Activated CD4-positive, alpha-beta T cell treated with anti-CD3 and anti-CD28 coated beads for 48 hours (primary cell): ENCODE measurements at places on chromosomes 6 and 20.
A peak's percentile ranks its signal among the peaks of the same experiment; 100 is the strongest.

- no peak for DNase-seq
These were observed 116.4 kb downstream of the FLRT3 start for GRCh38 chr20:14220986-14221385.

GRCh38 chr6:149856256-149856994 is 7.7 kb downstream of the LRP11 start:
- DNase-seq = no peak

DNA sequence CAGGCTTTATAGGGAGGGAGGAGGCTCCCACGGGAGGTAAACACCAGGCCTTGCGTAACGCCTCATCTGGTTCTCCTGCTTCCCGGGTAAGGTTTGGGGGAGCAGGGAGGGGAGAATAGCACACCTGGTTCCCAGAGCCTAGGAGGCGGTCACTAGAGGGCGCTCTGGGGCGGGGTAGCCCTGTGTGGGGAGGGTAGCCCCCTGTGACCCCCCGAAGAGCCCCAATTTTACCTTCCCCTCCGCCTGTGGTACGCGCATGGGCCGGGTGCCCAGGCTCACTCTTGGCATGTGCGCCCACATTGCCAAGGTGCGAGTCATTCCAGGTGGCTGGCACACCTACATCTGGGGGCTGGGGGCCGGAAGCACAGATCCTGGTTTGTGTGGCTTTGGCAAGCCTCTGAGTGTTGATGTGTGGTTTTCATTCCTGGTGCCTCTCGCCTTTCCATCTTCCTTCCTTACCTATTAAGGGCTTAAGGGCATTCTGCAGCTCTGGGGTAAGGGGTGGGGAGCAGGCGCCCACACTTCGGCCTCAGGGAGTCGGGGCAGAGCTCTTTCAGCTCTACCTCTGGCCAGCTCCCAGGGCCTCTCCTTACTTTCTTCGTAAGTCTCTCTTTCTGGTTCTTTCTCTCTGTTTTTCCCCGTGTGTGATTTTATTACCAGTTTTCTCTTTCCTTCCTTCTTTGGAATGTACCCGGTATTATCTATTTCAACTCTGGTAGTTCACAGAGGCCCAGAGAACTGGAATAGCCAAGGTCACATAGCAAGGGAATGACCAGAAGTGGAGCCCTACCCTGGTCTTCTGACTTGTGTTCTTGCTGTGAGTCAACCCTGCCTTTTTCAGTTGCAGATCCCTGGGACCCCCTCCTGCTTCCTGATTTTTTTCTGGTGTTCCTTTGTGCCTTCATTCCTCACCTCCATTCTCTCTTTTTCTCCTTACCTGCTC is 492 bp upstream of the RNF39 start:
- DNase-seq = peak; percentile 37

- no peak for DNase-seq
These were observed 123.3 kb downstream of the KIF13A start for GRCh38 chr6:17863901-17864754.

DNA sequence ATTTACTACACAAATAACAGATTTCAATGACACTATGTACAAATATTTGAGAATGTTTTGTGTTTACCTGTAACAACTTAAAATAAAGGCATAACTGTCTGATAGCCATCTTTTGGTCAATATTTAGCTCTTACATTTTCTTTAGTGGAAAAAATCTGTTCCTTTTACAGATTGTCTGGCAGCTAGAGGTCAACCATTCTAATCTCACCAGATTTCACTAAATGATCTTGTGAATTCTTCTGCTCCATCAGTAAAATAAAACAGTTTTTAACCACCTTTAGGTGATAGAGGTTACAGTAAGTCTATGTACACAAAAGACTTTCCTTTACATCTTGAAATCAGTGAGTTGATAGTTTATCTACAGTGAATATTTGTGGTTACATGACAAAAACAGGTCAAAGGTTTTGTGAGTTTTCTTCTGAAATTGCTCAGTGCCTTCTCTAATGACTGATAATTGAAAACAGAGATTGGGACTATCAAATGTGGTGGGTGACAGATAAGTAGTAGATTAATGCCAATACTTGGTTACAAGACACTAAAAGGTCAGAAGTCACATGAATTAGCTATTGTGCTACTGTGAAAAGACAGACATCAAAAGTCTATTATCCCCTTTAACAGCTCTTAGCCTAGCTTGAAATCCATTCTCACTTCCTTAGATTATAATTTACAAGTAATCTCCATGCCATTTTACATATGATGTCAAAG is 47.4 kb downstream of the BMP5 start:
- no peak for DNase-seq

DNA sequence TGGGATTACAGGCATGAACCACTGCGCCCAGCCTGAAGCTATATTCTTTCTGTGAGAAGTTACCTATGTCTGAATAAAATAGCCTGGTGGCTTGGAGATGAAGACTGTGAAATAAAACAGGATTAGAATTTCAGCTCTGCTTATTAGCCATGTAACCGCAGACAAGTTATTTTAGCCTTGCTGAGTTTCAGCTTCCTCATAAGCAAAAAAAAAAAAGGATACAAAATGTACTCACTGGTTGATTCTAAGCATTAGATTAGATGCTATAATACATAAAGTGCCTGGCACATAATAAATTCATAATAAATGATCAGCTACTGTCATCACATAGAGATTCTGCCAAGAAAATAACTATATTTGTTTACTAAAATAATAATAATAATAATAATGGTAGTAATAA is 98.8 kb downstream of the EPB41L2 start:
- DNase-seq = no peak

- no peak for DNase-seq
These were observed 23.6 kb upstream of the EDN1 start for GRCh38 chr6:12266571-12266970.

- DNase-seq = peak; percentile 56
These were observed 121.9 kb downstream of the MTHFD1L start for GRCh38 chr6:150987371-150987828.

GRCh38 chr6:134034961-134035822 is 17.2 kb downstream of the SLC2A12 start:
- no peak for DNase-seq

DNA sequence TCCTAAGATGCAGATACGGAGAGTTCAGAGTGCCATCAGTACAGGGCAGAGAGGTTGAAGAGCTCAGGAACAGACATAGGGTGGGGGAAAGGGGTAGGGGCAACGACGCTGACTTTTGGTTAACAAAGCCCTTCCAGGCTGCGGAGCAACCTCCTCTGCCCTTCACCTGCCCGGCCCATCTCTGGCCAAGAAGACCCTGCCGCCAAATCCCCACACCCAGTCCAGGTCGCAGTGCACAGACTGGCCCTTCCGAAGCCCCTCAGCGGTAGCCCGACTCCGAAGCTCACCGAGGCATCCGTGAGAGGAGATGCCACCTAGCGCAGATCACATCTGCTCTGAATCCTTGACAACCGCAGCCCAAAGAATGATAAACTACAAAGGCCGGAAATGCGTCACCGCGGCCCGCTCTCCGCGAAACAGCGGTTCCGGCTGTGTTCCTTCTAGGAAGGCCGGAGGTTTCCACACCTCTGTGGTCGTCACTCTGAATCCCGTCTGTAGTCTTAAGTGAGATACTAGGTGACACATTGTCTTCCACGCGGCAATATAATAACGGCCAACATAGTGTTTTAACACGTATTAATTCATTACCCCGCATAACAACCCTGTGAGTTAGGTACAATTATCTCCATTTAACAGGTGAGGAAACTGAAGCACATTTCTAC is at the start of gene ZSCAN23:
TSS of gene ZSCAN23 (minus strand) at position 380 of the 662 bp plus-strand sequence. CDS start 7,225 bp downstream, outside the sequence.
- peak; percentile 90 for DNase-seq

DNA sequence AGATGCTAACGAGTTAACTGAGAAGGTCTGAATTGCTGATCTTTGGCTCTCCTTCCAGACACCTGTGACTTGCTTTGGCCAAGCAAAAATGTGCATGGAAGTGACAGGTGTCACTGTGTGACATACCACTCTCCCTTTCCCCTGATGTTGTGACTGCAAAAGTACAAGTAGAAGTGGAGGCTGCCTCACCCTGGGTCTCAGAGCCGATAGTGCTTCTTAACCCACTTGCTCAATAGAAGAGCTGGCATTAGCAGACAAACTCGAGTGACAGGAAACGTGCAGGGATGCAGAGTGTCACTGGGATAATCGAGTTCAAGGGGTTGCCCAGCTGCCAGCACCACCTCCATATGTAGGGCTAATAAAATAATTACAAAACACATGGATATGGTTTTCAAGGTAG is 16.4 kb upstream of the SPO11 start:
- DNase-seq = no peak

GRCh38 chr20:33910529-33911327 is 83.0 kb upstream of the RALY start:
- DNase-seq = no peak
